ENCODE measurements at places on chromosomes 4 and X.
A peak's percentile ranks its signal among the peaks of the same experiment; 100 is the strongest.

DNA sequence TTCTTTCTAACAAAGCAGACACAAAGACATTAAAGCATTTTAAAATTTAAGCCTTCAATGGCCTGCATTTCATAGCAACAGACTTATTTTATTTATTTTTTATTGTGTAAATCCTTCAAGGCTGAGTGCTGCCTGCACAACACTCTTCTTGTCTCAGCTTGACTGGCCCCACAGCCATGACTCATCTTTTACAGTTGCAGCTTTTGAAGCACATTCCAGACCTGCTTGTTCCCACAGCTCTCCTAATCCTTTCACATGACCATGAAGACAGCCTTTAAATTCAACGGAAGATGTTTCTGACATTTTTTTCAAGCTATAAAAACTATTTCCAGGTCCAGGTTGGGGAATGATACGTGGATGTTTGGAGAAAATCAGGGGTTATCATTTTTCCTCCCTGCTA lies 276.9 kb upstream of the TACR3 start:
- DNase-seq: no peak

GRCh38 chr4:52873191-52873590 lies 11.1 kb downstream of the RASL11B start:
- no peak for DNase-seq

DNA sequence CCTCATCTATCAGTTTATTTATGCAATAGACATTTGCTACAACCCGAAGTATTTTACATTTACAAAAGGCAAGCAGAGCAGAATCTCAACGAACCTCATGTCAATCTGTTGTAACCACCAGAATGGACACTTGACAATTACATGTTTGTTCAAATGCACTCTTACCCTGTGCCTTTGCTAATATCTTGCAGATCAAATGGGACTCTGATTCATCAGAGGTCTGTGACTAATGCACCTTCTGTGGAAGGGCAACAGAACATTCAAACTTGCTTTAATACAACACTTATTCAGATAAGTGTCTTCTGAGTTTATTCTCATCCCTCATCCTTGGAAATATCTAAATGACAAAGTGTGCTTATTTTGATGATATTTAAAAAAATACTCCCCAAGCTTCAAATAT lies 644.7 kb upstream of the PCDH10 start:
- no peak for DNase-seq

- no peak for DNase-seq
These were observed 6.7 kb upstream of the FAM200B start for GRCh38 chr4:15674926-15675325.

- DNase-seq: no peak
These were observed 8.4 kb upstream of the CBR4 start for GRCh38 chr4:169018406-169018805.

- no peak for DNase-seq
These were observed 339 bp downstream of the CUL4B start for GRCh38 chrX:120560405-120560841.

- DNase-seq: no peak
These were observed 417.1 kb upstream of the MAGEB16 start for GRCh38 chrX:35380808-35381700.

DNA sequence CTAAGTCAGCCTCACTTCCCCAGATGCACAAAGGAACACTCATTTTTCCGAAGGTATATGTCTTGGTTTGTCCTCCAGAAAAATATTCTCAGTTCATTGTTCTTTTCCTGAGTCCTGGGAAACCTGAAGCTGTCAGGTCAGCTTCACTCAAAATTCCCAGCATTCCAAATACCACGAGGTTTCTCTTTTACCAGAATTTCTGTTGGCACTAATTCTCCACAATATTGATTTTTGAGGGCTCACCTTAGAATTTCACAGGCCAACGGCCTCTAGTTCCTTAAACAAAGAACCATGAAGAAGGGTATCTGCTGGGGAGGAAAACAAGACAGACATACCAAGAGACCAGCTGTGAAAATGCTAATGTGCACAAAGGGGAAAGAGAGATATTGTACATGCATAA lies 8.0 kb upstream of the MAGEB5 start:
- no peak for DNase-seq

DNA sequence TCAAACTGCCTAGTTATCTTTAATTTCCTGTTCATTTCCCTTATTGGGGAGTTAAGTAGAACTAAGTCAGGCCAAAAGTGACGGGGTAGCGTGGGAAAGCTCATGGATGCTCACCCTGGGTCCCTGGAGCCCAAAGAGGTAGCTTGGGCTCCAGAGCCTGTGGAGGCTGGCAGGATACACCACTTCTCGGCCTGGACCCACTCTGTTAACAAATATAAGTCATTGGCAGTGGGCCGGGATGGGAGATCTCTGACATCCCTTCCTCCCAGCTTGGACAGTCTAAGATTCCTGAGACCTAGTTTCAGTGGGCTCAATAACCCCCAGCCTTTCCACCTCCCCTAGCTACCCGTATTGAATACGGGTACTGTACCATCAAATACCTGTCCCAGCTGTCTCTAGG lies 106.1 kb downstream of the EFNB1 start:
- DNase-seq: no peak

GRCh38 chr4:15368856-15369255 lies 59.0 kb upstream of the C1QTNF7 start:
- DNase-seq: no peak

DNA sequence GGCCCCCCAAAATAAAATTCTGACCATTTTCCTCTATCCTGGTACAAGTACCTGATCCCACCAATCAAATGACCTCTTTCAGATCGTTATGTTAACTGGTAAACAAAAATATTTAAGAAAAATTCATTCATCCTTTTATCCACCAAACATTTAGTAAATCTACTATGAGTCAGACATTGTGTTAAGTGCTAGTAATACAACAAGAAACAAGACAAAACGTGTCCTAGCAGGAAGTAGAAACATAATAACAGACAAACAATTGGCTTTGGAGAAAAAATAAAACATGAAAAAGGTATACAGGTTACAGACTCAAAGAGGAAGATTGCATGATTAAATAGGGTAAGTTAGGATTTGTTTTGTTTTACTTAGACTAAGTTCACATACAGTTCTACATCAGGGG lies 43.7 kb downstream of the ANTXR2 start:
- DNase-seq: no peak

GRCh38 chrX:39752815-39753214 lies 344.9 kb downstream of the BCOR start:
- peak; percentile 54 for DNase-seq

GRCh38 chr4:89307446-89308160 lies at the start of gene GPRIN3:
TSS of gene GPRIN3 (minus strand) at chr4:89307800. CDS start at chr4:89250110, 57,690 bp downstream.
- no peak for DNase-seq

GRCh38 chrX:115134382-115134781 lies 54.8 kb upstream of the RBMXL3 start:
- no peak for DNase-seq

- no peak for DNase-seq
These were observed 357.4 kb downstream of the STIM2 start for GRCh38 chr4:27218013-27218412.

GRCh38 chr4:115076691-115077090 lies 36.7 kb downstream of the NDST4 start:
- DNase-seq: no peak

DNA sequence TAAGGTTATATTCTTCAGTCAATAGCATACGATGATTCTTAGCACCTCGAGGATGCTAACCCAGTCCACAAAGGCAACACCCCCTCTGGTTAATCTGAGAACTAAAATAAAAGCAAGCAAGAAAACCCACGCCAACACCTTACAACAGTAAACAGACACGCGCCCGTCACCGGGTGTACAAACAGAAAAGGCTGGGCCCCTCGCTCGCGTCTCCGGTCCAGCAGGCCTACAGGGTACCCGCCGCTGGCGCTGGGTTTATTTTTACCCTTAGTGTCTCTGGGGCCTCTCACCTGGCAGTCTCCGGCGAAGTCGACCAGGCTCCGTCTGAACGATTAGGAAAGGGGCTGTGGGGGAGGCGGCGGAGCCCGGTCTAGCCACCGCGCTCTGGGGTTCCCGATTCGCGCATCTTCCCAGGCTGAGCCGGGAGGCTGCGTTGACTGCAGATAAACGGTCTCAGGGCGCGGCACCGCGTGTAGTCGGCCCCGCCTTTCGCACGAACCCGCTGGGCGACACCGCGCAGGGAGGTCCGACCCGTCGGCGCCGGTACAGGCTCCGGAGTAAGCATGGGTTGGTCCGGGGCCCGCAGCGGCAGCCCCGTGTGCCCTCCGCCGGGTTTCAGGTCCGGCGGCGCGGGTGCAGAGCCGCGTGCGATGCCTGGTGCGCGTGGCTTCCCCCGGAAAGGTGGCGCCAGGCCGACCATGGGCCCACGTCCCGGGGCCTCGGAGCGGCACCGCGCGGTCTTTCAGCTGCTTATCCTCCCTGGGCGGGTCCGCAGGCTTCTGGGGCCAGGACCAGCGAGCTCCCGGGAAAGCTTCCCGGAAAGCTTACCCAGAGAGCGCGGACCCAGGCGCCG lies 441 bp downstream of the SLC9B2 start:
- peak; percentile 9 for DNase-seq

- no peak for DNase-seq
These were observed 144.8 kb upstream of the TTC29 start for GRCh38 chr4:147090486-147090885.

DNA sequence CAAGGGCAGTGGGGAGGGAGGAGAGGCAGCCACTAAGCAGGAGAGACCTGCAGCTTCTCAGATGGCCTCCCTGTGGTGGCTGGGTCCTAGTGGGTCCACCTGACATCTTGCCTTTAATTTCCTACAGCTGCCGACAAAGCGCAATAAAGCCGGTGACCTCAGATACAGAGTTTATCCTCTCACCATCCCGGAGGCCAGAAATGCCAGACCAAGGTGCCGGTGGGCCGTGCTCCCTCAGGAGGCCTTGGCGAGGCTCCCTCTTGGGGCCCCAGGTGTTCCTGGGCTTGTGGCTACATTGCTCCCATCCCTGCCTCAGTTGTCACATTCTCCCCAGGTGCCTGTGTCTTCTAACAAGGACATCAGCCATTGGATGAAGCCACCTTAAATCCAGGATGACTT lies 103.0 kb downstream of the ADRA2C start:
- no peak for DNase-seq

DNA sequence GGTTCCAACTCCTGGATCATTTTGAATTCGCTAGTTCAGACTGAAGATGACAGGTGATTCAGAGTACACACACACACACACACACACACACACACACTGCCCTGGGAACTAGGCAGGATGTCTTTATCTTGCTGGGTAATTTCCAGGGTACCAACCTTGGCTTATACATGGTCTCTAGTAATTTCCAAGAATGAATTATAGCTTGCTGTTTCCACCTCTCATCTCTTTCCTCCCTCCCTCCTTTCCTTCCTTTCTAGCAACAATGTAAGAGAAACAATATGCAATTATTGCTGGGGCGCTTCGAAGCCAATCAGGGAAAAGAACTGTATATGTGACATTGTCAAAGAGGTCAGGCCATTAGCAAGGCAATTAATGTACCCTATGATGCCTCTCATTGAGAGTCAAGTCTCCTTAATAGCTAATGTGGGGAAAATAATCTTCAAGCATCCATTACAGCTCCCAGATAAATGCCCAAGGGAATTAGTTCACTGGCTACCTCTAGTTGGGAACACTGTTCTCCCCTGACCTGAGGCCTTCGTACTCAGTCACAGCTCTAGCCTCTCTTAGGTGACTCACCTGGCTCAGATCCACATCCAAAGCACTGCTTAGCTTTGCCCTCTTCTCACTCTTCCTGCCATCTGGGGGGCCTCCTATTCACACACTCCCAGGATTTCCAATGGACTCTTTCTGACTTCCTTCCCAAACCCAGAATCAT lies 311.5 kb downstream of the PPP1R2C start:
- DNase-seq: no peak

- DNase-seq: no peak
These were observed 69.5 kb downstream of the TRIM2 start for GRCh38 chr4:153273751-153274150.

DNA sequence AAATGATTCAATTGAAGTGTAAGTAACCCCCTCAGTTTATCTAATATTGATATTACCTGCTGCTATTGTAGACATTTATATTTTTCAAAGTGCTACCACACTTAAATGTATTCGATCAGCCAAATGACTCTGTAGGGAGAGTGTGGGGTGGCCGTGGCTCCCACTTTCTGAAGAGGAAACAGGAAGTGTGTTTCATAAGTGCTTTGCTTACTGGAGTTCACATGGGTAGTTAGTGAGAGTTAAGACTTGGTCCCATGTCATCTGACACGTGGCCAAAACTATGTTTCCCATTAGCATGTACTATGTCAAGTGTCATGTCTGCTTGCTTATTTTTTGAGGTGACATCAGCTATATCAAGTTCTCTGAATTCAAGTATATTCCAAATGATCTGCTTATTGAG lies 308.1 kb upstream of the GATB start:
- no peak for DNase-seq

- DNase-seq: no peak
These were observed 581.2 kb downstream of the RAPGEF2 start for GRCh38 chr4:159684061-159684460.

DNA sequence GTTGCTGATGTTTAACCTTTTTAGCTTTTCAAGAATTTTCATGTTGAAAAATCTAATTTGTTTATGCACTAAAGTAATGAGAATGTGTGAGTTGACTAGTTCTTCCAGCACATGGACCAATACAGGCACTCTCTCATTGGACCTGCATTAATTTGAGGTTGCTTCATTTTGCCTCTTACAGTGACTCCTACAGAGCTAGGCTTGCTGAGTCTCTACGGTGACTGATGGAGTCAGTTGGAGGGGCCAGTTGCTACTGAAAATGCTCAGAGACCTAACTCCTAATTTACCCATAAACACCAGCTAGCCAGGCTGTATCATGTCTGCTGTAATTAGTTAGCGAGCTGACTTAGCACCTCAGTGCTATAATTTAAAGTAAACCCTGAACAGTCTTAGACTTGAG lies 10.9 kb downstream of the MTHFD2L start:
- DNase-seq: no peak

DNA sequence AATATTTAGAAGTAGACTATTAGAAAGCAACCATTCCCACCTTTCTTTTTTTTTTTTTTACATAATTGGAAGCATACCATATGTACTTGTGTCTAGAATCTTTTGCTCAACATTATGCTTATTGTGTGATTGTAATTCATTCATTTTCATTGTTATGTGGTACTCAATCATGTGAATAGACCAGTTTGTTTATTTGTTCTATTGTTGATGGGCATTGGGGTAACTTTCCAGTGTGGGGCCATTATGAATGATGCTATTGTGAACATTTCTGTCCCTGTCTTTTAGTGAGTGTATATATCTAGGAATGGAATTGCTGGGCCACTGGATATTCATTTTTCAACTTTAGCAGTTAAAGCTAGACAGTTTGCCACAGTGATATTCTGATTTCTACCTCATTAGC lies 62.5 kb upstream of the MCUB start:
- no peak for DNase-seq

DNA sequence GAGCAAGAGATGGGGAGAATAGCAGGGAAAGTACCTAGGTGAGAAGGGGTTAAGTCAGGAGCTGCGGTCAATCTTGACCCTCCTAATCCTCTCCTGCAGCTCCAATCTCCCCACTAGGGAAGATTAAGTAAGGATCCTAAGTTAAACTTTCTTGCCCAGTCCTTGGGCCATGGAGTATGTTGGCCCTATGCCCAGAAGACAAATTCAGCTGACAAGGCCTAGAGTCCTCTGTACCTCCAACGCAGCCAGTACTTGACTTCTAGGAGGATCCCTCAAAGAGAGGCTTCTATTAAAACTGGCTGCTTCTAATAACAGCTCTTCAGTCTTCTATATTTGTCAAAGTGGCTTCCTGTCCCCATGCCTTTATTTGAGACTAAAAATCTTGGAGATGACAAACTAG lies 1.4 kb downstream of the CLDN2 start:
- no peak for DNase-seq

Measured in NCI-H2107 (cell line).